Pulmonary artery endothelial cell (primary cell): ENCODE measurements at places on chromosomes 7 and 10.

GRCh38 chr7:128729494-128729893 is 9.7 kb upstream of the CALU start:
- DNase-seq = no peak

- DNase-seq = no peak
Measured at GRCh38 chr7:43602256-43602655, 19.3 kb downstream of the STK17A start.

GRCh38 chr10:97131181-97131628 is 54.6 kb downstream of the SLIT1 start:
- DNase-seq = no peak

DNA sequence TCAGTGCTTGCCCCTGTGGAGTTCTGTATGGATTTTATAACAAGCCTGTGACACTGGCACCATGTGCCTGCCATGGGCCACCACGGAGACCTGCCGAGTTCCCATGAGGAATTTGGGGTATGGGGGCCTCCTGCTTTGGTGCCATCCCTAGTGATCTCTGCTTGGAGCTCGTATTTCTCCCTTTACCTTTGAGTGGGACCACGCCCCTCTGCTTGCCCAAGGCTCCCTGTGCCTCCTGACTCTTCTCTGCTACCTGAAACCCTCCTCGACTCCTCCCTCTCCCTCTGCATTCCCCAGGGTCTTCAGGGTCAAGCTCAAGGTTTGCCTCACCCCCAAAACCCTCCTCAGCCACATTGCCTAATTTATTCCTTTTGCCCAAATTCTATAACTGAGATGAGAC is 225.0 kb downstream of the BUB3 start:
- DNase-seq = no peak

GRCh38 chr7:69698109-69698825 is 100.0 kb downstream of the AUTS2 start:
- no peak for DNase-seq

DNA sequence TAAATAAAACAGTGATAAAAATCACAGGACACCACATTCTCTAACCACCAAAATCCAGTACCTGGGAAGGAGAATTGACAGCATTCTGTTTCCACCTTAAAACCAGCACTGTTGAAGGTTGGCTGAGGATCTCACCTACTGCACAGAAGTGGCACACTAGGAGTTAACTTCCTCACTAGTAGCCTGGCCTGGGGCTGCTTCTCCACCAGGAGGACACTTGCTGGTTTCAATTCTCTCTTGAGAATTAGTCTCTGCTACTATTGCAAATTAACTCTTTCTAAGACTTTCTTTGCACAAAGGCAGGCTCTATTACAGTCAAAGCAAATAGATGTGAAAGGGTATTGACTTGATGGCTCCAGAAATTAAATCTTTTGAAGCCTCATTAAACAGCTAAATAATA is 2.3 kb upstream of the CTTNBP2 start:
- DNase-seq = no peak

- no peak for DNase-seq
Measured at GRCh38 chr10:48448796-48449195, 142.3 kb downstream of the MAPK8 start.

DNA sequence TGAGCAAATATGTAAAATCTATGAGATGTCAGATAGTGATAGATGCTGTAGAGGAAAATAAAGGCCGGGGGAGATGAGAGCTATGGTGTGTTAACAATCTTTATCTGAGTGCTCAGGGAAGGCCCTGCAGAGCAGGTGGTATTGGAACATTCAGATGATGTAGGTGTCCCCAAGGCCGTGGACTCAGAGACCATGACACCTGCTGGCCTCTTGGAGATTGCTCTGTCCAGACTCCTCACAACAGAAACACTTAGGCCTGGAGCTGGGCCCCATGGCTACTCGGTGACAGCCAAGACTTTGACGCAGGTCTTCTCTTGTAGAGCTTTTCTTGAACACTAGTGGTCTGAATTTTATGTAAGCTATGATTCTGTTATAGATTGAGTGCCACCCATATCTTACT is 13.3 kb downstream of the AKR1E2 start:
- DNase-seq = no peak

DNA sequence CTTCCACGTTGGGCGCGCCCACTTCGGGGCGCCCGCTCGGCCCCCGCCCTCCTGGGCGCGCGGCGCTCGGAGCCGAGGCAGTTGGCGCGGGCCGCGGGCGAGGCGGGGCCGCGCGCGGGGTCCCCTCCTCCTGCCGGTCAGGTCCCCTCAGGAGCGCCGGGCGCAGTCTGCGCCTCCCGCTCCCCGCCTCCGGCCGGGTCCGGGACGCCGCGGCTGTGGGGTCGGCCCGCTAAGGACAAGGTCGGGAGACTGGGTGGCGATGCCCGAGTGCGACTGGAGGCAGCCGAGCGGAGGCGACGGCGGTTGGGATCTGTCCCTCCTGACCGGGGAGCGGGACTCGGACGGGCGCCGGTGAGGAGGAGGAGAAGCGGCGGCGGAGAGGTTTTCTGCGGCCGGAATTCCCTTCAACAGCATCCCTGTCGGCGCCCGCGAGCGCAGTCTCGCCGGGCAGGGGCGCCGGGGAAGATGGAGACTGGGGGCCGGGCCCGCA is at the start of gene ATRNL1:
ATRNL1 (plus strand) TSS at position 80 of the 490 bp plus-strand sequence; CDS start at position 466, 386 bp downstream.
- no peak for DNase-seq

- DNase-seq = no peak
Measured at GRCh38 chr7:128916643-128916915, 6.1 kb upstream of the KCP start.

GRCh38 chr10:76492026-76492425 is 1060.6 kb downstream of the LRMDA start:
- DNase-seq = peak; percentile 7

GRCh38 chr10:87750817-87751216 is 67.2 kb downstream of the ATAD1 start:
- no peak for DNase-seq

DNA sequence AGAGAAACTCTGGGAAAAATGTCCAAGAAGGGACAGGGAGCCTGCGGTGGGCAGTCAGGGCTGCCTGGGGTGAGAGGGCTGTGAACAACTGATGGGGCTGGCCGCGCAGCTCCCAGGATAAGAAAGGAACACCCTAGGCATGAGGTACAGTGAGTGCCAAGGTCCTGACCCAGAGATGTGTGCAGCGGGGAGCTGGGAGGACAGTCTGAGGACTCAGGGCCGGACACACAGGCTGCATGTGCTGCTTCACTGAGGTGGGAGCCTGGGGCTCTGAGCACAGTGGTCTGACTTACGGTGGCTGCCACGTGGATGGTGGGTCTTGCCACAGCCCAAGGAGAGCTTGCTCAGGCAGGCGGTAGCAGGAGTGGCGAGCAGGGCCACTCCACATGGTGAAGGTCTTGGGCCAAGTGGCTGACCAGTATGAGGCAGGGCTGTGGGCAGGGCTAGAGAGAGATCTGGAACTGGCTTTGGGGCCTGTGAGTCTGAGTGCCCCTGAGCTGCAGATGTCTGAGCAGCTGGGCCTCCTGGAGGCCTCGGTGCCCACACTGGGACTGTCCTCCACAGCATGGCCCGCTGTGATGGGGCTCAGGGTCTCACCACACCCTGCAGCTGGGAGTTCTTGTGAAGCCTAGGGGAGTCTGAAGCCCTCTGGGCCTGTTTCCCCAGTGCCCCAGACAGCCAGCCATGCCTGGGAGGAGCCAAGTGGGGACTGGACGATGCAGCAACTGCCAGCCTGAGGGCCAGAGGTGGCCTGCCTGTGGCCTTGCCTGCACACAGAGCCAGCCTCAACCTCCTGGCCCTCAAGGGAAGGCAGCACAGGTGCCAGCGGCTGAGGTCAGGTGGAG is 60.3 kb downstream of the RASGEF1A start:
- DNase-seq = no peak

DNA sequence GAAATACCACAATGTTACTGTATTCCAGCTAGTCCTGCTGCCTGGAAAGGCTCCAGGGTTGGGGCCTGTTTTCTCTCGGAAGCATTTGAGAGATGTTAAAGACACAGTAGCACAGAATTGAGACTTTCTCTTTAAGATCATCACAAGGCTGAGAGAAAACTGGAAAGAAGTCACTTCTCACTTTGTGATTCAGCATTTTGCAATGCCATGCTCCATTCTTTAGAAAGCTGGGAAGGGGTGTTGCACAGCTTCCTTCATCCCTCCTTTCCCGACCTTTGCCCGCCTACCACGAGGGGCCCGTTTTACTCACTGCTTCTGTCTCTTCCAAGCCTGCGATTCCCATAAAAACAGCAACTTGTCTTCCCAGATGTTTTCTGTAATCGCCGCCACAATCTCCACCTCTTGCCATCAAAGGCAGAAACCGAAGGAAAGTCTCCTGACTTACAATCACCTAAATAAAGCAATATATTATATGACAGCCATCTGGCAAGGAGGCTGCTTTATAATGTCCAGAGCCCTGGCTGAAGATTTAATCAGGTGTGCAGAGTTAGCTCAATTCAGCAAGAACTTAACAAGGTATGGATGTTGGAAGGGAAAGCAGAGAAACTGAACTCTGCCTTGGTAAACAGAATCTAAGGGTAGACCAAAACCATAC is 18.9 kb downstream of the NOD1 start:
- DNase-seq = peak; percentile 50

DNA sequence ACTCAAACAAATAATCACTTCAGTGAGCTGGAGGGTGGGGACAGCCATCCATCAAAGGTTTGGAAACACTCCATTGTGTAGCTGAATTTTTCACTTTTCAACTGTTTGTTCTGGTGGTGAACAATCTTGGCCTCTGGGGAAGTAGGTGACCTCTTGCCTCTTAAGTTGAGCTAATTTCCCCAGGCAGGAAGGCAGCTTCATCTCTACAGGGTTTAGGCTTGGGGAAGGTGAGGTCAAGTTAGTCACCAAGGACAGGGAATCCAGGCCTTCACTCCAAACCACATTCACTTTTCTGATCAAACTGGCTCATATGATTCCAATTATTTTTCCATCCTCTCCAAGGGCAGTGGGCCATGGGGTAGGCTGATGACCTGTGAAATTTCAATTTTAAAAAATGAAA is 138.3 kb upstream of the HABP2 start:
- DNase-seq = no peak

DNA sequence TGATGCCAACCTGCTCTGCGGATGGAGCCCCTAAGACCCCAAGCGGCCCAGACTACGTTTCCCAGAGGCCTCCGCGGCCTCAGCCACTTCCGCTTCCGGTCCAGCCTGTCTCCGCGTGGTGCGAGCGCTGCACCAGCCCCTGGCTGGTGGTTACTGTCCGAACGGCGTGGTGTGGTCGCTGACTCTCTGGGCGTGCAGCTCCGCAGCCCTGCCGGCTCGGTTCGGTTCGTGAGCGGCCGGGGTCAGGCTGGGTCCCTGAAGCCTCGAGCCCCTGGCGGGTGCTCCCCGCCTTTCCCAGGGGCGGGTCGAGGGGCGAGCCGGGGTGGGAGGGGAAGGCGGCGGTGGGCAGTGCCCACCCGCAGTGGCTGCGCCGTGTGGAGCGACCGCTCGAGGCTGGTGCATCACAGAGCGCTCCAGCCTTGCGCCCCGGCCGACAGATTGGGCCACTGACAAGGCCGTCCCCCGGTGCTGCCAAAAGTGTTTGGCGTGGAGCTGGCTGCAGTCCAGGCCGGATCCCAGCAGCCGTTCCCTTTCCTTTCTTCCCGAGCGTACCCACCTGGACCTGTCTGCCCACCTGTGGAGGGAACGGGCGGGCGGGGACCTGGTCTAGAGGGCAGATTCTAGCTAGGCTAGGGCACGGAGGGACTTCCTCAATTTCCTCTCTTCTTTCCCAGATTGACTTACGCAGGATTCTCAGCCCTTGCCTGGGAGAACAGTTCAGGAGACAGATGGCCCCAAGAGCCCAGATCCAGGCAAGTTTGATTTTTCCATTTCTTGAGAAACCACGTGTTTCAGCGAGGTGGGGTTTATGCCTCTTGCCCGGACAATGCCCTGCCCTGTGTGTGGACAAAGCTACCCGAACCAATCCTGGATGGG is at the start of gene ZNF485:
ZNF485 (plus strand) TSS at position 116 of the 876 bp plus-strand sequence; CDS start at position 729, 613 bp downstream.
- DNase-seq = peak; percentile 22

DNA sequence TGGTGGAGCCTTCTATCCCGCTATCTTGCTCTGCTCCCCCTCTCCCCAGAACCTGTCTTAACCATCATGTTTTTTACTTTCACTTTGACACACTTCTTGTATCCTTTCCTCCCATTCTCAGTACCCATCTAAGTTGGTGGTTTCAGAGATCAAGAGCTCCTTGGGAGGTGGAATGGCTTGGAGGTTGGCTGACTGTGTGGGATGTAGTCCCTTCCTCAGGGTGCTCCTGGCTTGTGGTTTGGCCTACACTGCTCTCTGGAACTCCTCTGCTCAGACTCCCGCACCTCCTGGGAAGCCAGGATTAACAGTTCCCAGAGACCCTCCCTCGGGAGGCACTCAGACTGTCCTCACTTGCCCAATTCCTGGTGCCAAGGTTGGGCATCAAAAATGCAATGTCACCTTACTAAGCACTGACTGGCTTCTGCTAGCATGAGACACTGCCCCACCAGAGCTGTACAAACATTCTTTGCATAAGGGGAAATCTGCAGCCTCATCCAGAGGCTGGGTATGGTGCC is 93.1 kb upstream of the NAMPT start:
- DNase-seq = no peak

- no peak for DNase-seq
Measured at GRCh38 chr10:71622154-71622526, 97.4 kb downstream of the C10orf105 start.

DNA sequence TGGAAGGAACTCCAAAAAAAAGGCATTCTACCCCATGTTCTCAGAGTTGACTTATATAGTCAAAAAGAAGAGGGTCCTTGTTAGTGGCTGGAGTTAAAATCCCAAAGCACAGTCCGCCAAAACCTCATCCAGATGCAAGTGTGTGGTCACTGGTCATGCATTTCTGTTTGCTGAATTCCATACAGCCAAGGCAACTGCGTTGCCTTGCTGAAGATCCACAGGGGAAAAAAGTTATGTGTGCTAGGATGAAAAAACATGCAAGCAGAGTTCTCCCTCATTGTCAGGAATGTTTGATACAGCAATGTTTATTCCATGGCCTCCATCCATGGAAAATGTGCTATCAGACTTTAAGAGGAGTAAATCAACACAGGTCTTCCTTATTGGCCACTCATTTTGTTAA is 213.1 kb downstream of the CREB5 start:
- no peak for DNase-seq

DNA sequence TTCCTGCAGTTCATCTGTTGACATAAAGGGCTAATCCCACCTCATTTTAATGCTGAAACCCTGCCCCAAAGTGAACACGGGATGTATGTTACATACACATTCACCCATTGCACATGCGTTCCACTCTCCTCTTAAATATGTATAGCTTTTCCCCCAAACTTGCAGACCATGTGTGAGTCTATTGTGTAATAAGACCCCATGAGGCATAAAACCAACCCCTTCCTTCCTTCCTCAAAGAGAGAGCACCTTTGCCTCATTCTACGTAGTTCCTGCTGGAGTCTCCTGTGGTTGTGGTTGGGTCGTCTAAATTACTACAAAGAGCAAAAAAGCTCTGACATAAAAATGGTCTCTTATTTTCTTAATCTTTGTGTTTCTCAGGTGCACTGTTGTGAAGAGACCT is 345.7 kb upstream of the KLF6 start:
- no peak for DNase-seq
